Amniotic stem cell (primary cell): ENCODE measurements at places on chromosomes 5 and 9.

GRCh38 chr5:1648806-1649205 is 125.0 kb upstream of the LPCAT1 start:
- DNase-seq, result no peak

GRCh38 chr9:81772144-81772543 is 82.8 kb upstream of the TLE1 start:
- DNase-seq, result no peak

GRCh38 chr5:50733741-50734140 is 67.3 kb downstream of the PARP8 start:
- no peak for DNase-seq

GRCh38 chr9:98992107-98992884 is 48.6 kb downstream of the COL15A1 start:
- DNase-seq, result no peak

GRCh38 chr5:52748590-52748989 is 39.1 kb upstream of the ITGA1 start:
- DNase-seq, result no peak

DNA sequence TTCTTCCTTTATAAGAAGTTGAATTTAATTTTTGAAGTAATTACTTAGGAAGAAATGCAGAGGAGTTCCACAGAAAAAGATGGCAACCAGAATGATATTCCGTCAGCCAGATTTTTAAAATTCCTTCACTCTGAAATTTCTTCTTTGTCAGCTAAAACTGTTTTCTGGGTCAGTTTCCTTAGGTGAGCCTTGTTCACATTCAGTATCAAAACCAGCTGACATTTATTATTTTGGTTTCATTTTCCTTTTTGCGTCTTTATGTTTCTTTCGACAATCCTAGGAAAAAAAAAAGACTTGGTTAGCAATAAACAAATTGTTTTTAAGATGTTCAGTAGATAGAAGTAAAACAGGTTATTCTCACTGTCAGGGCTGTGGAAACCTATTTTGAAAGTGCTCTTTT is 4.1 kb upstream of the IARS1 start:
- no peak for DNase-seq

DNA sequence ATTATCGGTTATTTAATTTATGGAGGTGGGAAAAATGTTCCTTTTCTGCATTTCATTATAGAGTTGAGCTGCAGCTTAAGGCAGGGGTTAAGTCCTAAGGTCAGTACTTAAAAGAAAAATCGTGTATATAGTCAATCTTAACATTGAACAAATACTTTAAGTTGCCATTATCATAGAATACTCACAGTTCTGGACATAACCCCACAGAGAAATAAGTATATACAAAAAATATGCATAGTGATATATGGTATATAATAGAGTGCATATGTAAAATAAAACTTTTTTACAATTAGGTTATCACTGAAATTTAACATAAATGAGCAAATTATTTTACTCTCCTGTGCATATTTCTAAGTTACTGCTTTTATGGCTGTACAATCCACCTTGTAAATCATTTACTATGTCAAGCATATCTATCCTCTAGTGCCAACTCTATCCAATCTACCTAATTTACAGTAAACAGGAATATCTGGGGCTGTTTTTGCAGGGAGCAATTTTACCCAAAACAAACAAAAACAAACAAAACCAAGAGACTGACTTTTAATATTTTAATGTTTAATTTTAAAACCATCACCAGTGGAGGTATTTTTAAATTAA is 28.8 kb downstream of the TTC39B start:
- DNase-seq, result no peak

DNA sequence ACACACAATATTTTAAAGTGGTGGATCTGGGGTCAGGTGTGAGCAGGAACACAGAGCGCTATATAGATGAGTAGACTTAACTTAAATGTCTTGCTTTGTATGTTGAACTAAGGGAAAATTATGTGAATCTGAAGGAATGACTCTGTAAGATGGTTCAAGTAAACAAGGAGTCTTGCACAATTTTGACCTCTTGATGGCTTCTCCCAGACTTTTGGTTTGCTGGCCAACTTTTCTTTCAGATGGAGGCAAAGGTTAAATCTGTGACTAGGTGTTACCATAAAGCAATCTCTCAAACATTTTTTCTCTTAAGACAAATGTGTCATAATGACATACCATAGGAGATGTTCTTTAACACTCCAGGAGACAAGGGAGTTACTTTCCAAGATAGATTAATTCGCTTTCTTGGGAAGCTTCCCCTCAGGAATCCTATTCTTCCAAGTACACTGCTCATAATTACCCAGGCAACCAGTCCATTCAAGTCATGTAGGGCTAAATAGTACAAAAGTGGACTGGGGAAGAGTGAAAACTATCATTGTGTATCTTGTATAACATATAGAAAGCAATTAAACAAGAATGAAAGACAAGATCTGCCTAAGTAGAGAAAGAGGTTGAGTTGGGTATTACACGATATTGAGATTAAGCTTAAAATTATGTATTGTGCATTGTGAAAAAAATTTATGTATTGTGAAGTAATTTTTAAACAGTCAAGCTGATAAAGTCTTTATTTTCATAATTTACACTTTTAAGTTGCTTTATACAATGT is 60.3 kb upstream of the SLC27A6 start:
- no peak for DNase-seq

DNA sequence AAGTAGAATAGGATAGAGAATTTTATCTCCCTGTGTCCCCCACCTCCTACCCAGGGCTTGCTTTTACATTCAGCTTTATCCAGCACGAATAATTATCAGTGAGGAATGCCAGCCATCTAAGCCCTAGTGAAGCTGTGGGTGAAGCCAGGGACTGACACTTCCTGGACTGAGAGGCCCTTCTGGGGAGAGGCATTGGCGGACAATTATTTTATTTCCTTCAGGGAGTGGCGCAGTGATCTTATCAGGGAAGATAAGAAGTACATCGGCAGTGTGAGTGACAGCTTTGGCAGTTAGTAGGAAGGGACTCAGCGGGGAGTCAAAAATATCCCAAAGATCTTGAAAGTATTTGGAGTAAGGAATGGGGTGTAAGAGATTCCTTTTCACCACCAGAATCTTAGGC is 34.9 kb upstream of the RPS23 start:
- DNase-seq, result no peak

DNA sequence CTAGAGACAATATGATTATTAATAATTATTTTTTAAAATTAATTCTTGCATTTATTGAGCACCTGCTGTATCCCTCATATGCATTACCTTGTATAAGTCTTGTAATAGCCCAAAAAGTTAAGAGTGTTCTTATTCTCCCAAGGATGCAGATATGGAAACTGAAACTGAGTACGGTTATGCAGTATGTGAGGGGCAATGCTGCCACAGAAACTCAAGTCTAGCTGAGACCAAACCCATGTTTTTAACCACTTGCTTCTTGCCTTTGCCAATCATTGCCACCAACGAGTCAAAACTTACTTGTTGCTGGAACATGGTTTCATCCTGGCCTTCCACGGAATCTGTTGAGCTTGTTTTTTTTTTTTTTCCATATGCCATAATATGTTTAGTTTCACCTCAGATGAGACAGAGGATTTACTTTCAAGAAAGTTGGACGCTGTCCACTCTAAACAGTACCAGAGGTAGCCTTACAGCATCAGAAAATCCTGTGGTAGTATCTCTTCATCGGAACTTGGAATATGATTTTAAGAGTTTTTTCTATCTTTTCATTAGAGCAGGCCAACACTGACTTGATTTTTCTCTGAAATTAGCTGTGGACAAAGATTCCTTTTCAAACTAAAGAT is 27.9 kb downstream of the DOCK8 start:
- DNase-seq, result no peak

DNA sequence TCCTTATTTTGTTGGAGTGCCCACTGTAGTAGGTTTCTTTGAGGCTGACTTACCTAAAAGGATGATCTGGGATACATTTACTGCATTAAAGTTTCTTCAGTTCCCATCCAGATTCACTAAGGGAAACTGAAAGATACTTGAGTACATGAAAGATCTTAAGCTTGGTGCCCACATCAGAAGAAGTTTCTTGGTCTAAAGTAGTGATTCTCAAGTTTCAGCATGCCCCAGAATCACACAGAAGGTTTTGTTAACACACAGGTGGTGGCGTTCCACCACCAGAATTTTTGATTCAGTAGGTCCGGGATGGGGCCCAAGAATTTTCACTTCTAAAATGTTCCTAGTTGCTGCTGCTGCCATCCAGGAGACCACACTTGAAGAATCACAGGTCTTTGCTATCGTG is 171.0 kb downstream of the ZNF462 start:
- DNase-seq, result no peak

DNA sequence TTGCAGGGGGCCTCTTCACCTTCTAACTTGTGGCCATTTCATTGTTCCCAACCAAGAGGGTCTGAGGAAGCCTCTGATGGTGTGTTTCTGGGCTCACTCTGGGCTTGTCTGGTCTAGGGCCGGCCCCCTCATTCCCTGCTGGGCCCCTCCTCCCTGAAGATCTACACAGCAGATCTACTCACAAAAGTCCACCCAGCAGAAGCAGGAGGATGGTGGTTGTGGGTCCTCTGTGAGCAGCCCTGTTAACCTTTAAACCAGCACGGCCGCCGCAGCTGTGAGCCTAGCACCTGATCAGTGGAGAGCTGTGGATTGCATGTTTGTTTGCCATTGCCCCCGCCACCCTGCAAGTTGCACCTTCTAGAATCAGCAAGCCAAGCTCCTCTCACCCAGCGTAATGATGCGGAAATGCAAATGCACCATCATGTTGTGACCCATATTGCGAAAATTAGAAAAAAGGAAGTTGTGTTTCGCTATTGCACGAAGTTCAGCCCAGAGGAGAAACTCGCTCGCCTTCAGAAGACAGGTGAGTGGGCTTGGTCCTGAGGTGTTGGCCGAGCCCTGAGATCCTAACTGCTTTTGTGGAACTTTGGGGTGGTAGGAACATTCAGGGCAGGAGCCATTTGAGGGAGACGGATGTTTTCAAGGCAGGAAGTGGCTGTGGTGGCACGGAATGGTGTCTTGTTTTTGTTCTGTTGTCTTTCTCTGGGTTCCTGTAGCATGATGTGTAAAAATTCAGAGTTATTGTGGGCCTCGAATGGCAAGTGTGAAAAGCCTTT is 16.7 kb downstream of the FGD3 start:
- DNase-seq, result no peak
